ENCODE measurements at places on chromosomes 5 and 9.

DNA sequence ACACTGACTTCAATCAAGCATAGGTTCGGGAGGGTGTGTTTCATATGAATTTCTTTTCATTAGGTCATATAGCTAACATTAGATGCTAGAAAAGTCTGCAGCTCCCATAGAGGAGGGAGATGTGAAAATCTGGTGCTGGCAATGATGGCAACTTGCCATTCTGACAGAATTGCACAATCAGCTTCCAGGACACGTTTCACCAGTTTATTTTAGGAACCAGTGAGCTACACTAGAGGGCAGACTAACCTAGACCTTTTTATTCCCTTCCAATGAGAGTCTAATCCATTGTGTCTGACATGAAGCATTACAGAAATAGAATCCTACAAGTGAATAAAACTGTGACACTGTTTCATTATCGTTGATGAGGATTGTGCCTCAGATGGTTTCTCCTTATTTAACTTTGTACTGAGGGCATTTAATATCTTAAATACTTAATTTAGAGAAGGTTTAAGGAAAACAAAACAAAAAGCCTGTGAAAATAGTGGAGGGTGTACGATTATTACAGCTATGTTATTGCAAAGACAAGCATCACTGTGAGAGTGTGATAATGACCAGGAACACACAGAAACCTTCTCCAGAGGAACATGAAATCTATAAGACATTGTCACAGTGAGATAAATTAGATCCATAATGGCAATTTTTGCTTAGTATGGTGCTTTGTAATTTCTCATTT, 363.3 kb upstream of the RPS23 start:
- DNase-seq: peak; percentile 24

GRCh38 chr9:126502417-126503332, 111.1 kb upstream of the LMX1B start:
- no peak for DNase-seq

DNA sequence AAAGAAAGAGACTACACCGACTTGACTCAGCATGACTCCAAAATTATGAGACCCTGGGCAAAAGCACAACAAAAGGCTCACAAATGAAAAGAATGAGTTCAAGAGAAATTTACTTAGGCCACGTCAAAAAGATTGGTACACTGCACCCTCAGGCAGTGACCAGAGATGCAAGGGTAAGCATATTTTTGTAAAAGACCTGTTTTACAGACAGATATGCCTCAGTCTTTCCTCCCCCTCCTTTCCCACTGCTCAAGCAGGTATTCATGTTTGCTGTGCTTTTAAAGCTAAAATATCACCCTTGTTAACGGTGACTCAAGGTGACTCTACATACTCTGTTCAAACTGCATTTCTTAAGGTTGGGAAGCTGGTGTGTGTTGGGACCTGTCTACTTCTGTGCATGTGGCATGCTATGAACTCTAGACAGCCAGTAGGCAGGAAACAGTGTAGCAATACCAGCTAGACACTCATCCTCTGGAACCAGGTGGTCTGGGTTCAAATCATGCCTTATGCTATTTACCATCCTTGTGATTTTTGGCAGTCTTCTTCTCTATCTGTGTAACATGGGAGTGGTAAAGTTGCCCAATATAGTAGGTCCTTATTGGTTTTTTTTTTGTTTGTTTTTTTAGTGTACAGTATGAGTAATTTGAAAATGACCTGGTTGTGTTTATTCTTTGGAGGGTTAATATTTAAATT, 98.7 kb downstream of the TLE4 start:
- DNase-seq: no peak

- DNase-seq: no peak
Observed at GRCh38 chr5:152804179-152804578, 399.1 kb upstream of the NMUR2 start.

GRCh38 chr5:57482671-57483106, at the start of gene ACTBL2:
TSS of gene ACTBL2 (minus strand) at chr5:57482811. CDS start at chr5:57482707, 104 bp downstream.
- DNase-seq: no peak

GRCh38 chr5:105659396-105659795, 2011.3 kb downstream of the EFNA5 start:
- no peak for DNase-seq

GRCh38 chr9:70927530-70927929, 193.9 kb downstream of the TRPM3 start:
- no peak for DNase-seq

DNA sequence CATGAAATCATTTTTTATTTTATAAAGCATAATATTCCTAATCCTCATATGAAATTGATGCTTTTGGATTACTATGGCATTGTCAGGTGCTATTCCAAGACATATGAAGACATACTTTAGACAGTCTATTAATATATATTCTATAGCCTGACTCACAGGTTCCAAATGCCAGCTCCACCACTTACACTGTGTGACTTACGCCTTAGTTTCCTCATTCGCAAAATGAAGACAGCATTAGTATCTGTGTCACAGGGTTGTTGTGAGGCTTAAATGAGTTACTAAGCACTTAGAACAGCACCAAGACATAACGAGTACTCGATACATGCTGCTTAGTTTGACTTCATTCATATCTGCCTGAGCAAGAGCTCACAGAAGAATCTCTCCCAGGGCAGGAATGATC, 132.2 kb upstream of the PTGER4 start:
- no peak for DNase-seq

GRCh38 chr9:81605170-81605670, 84.1 kb downstream of the TLE1 start:
- no peak for DNase-seq

DNA sequence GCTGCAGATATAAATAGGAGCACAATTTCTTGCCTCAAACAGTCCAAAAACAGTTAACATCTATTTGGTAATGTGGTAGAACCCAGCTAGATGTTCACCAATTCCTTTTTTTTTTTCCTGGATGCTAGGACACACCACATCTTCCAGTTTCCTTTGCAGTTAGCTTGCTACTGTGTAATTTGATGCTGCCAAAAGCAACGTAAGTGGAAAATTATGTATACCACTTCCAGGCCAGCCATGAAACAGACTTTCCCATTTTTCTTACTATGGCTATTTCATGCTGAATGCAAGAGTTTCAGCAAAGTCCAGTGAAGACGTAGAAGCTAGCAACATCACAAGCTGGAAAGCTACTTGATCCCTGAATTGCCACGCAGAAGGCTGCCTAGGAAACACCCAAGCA, 667.2 kb downstream of the TLE1 start:
- DNase-seq: no peak

- DNase-seq: no peak
Observed at GRCh38 chr5:169767938-169768337, 130.9 kb downstream of the DOCK2 start.

Data from SIG-M5 (cell line).